ENCODE measurements at places on chromosomes 3 and 15. TPM values are rescaled to one million over a fixed set of nuclear protein-coding genes. Genes with fewer than 3 reads are reported as not detected.

DNA sequence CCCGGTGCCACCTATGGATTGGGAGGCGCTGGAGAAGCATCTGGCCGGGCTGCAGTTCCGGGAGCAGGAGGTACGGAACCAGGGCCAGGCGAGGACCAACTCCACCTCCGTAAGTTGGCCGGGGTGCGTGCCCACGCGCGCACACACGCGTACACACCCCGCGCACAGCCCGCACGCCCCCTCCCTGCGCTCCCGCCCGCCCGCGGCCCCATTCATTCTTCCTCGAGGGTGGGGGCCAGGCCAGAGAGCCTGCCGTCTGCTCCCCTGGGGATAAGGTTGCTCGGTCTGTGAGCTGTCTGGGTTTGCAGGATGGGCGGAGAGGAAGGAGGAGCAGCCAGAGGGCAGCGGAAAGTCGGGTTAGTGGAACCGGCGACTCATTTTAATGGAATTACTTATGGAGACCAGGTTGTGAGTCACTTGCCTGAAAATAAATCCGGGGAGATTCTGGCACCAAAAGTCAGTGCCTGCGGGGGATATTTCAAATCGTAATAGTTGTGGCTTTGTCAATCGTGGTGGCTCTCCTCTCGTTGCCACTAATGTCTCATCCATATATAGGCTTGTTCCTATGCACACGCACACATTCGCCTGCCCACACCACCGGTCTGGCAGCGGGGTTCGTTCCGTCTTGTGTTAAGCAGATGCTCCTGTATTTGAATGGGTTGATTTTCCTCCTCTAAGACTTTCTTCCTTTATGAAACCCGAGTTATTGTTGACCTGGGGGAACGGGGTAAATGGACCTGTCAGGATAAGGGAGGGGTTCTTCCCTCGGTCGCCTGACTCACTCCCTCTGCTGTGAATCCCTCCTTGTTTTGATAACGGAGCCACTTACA lies 223.4 kb upstream of the IL12A start:
- peak; percentile 55 for DNase-seq

GRCh38 chr3:197472151-197472550 lies 83.6 kb downstream of the BDH1 start:
- DNase-seq, result no peak

GRCh38 chr15:85766001-85766831 lies 28.5 kb downstream of the KLHL25 start:
- DNase-seq, result no peak

GRCh38 chr3:53196575-53197407 lies 35.8 kb downstream of the PRKCD start:
- DNase-seq, result no peak

DNA sequence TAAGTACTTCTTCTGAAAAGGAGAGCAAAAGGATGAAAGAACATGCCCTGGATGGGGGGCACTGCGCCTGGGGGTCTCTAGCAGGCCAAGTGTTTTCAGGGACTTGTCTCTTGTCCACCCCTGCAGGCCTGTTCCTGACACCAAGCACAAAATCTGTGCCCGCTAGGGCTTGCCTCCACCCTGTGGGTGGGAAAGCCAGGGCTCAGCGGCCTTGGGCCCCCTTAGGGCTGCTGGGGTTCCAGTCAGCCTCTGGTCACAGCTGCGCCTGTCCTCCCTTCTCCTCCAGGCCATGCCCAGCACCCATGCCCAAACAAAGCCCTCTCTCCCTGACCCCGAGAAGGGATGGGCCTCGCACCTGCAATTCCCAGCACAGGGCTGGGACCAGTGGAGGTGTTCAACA lies 71.1 kb upstream of the TRPM1 start:
- DNase-seq, result no peak

GRCh38 chr3:31288641-31289100 lies 244.1 kb upstream of the STT3B start:
- peak; percentile 87 for DNase-seq

Gene ADAMTS17
- under 0.01 TPM for total RNA-seq

Gene RTP1
- not detected for total RNA-seq

GRCh38 chr15:66481107-66481856 lies 16.3 kb downstream of the SNAPC5 start:
- no peak for DNase-seq

Gene MORC1
- not detected for total RNA-seq

DNA sequence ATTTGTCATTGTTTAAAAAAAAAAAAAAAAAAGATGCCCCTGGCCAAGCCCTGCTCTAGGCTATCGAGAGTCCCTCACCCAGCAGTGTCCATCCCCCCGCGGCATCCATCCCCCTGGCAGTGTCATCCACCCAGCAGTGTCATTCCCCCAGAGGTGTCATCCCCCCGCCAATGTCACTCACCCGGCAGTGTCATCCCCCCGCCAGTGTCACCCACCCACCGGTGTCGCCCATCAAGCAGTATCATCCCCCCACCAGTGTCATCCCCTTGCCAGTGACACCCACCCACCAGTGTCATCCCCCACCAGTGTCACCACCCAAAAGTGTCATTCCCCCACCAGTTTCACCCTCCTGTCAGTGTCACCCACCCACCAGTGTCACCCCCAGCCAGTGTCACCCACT lies 99.3 kb upstream of the PRR20G start:
- no peak for DNase-seq

- peak; percentile 18 for DNase-seq
These were observed 144.6 kb downstream of the ALDH1A2 start for GRCh38 chr15:57920911-57921310.

Gene IGSF11
- 0.13 TPM for total RNA-seq

Gene TERC
- total RNA-seq, result 103 TPM

- no peak for DNase-seq
These were observed 3.0 kb downstream of the DLL4 start for GRCh38 chr15:40932156-40932555.

- DNase-seq, result peak; percentile 68
These were observed 111.6 kb upstream of the PHLDB2 start for GRCh38 chr3:111747490-111747889.

DNA sequence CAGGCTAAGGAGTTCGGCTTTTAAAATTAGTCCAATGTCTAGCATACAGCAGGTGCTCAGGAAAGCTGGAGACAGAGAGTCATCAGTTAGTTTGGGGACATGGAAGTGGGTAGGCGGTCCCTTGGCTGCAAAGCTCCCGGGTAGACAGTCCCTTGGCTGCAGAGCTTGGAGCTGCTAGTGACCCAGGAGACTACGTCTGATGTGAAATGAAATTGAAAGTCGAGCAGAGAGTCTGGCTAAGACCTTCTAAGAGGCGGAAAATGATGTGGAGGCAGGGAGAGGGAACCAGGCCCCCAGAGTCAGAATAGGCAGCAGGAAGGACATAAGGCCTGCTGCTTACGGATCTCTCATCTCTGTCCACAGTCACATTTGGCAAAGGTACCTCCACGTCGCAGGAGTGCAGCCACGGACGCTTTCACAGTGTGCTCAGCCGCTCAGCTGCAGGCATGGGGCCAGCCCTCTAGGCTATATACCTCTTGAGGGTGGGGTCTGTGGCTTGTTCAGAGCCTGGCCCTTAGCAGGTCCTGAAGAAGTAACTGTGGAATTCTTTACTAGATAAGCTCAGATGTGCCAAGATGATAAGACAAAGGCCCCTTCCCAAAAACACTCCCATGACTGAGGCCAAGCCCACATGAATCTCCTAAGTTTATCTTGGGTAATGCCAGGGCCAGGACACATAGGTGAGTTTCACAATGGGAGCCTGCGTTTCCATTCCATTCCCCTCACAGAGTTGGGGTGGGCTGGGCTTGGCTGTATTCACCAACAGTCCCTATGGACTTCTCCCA lies 131.7 kb downstream of the XXYLT1 start:
- no peak for DNase-seq

DNA sequence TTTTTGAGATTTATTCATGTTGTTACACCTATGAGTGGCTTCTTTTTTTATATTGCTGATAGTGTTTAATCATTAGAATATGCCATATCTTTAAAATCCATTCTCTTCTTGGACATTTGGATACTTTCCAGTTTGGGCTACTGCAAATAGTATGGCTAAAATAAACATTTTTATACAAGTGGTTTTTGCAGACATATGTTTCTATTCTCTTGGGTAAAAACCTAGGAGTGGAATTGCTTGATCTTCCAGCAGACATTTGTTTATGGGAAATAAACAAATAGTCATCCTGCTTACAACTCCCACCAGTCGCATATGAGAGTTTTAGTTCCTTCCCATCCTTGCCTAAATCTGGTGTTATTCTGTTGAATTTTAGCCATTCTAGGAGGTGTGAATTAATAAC lies 193.1 kb downstream of the ALCAM start:
- no peak for DNase-seq

- DNase-seq, result no peak
These were observed 18.8 kb downstream of the TFRC start for GRCh38 chr3:196063049-196063448.

DNA sequence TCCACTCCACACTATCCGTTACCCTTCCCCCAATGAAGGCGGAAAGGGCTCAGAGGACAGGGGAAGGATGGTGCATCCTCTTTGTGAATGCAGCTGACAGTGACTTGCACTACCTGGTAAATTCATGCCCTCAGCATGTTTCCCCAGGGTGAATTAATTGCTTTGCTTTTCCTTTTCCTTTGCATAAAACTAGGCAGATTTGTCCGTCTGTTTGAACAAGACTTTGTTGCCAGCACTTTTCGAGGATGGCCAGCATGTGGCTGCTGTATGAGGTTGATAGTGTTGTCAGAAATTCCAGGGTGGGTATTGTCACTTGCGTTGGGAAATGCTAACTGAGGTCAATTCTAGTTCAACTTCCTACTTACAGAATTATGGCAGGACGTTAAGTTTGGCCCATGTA lies 79.0 kb upstream of the RARB start:
- no peak for DNase-seq

- DNase-seq, result no peak
These were observed 26.3 kb upstream of the TMEM45A start for GRCh38 chr3:100465892-100466777.

GRCh38 chr15:27861171-27861570 lies 237.9 kb downstream of the OCA2 start:
- no peak for DNase-seq

Gene MITF
- total RNA-seq, result 5.7 TPM

- no peak for DNase-seq
These were observed 627 bp downstream of the DUSP7 start for GRCh38 chr3:52055537-52056351.

- peak; percentile 66 for DNase-seq
These were observed 14.8 kb downstream of the MYL3 start for GRCh38 chr3:46848271-46849044.

Gene KNG1
- not detected for total RNA-seq

GRCh38 chr15:91110407-91110806 lies 10.3 kb downstream of the SV2B start:
- DNase-seq, result no peak

- no peak for DNase-seq
These were observed 1.4 kb downstream of the CDAN1 start for GRCh38 chr15:42735382-42736165.

Gene GP5
- 0.13 TPM for total RNA-seq

GRCh38 chr3:18069568-18069967 lies 327.1 kb upstream of the TBC1D5 start:
- DNase-seq, result no peak

DNA sequence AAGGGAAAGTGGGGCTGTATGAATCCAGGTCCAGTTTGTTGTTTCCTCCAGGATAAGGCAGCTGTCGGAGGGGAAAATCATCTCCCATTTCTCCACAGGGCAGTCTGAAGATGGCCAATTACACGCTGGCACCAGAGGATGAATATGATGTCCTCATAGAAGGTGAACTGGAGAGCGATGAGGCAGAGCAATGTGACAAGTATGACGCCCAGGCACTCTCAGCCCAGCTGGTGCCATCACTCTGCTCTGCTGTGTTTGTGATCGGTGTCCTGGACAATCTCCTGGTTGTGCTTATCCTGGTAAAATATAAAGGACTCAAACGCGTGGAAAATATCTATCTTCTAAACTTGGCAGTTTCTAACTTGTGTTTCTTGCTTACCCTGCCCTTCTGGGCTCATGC lies 911 bp downstream of the CCRL2 start:
- no peak for DNase-seq

- DNase-seq, result no peak
These were observed 9.0 kb upstream of the U2SURP start for GRCh38 chr3:142992323-142992722.

- no peak for DNase-seq
These were observed 193.1 kb downstream of the TNIK start for GRCh38 chr3:171267104-171267503.

Gene ALDH1L1
- total RNA-seq, result not detected

Gene ECE2
- total RNA-seq, result not detected

GRCh38 chr3:126664591-126665214 lies 9.8 kb upstream of the TXNRD3 start:
- no peak for DNase-seq

Data from dermis microvascular lymphatic vessel endothelial cell (primary cell).